M059J (cell line): ENCODE measurements at places on chromosomes 4 and X.
A peak's percentile ranks its signal among the peaks of the same experiment; 100 is the strongest.

DNA sequence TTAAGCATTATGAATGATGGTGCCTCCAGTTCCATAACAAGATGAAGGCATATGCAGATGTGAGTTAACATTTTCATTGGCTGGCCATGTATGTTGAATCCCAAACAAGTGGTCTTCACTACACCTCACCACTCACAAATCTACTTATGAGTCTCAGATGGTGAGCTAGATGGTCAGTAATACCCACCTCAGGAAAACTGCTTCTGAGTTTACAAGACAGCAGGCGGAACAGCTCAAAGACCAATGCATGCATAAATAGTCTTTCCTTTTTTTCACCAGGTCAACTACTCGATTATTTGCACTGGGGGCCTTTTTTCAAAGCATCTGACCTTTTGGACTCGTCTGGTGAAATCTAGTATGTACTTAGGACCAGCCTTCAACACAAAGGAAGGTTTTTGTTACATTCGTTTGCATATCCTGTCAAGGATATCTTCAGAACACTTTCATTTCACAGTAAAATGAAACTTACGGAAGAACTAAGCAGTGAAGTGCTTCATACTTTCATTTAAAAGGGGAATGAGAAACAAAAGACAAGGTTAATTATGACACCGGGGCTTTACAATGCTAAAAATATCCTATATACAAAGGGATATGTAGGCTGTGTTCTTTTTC is 23.1 kb upstream of the TLR7 start:
- DNase-seq: no peak

GRCh38 chr4:30720661-30721184 is 554 bp downstream of the PCDH7 start:
- DNase-seq: peak; percentile 36

DNA sequence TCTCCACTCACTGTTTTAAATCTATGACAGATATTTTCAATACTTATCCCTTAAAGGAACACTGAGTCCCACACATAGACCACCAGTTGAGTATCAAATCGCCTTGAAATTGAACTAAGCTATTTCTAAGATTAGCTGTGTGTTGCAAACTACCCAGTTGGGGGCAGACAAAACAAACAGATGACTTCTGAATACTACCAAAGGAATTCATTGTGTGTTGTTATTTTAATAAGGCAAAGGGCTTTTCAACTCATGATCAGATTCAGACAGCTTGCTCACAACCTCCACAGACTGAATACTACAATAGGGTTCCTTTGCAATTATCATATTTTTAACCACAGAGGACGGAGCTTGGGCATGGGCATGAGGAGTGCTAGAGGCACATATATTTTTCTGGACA is 283.0 kb upstream of the GPC4 start:
- DNase-seq: peak; percentile 17

DNA sequence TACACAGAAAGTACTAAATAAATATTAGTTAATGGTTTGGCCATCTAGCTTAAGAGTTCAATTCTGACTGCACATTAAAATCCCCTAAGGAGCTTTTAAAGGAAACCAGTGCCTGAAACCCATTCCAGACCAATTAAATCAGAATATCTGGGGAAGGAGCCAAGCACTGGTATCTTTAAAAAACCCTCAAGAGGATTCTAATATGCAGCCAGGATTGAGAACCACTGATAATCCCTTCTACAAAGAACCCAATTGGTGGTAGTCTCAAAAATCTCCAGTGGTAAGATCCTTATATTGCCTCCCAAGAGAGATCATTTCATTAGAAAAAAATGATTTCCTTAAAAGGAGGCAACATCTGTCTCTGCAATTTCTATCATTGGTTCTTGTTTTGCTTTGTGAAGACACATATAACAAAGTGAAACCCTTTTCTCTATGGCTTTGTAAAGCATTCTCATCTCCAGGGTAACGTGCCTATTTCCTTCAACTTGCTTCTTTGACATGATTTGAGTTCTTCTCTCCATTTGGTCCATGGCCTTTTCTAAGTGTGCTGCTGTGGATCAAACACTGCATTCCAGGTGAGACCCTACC is 3.5 kb downstream of the GPR34 start:
- peak; percentile 10 for DNase-seq

DNA sequence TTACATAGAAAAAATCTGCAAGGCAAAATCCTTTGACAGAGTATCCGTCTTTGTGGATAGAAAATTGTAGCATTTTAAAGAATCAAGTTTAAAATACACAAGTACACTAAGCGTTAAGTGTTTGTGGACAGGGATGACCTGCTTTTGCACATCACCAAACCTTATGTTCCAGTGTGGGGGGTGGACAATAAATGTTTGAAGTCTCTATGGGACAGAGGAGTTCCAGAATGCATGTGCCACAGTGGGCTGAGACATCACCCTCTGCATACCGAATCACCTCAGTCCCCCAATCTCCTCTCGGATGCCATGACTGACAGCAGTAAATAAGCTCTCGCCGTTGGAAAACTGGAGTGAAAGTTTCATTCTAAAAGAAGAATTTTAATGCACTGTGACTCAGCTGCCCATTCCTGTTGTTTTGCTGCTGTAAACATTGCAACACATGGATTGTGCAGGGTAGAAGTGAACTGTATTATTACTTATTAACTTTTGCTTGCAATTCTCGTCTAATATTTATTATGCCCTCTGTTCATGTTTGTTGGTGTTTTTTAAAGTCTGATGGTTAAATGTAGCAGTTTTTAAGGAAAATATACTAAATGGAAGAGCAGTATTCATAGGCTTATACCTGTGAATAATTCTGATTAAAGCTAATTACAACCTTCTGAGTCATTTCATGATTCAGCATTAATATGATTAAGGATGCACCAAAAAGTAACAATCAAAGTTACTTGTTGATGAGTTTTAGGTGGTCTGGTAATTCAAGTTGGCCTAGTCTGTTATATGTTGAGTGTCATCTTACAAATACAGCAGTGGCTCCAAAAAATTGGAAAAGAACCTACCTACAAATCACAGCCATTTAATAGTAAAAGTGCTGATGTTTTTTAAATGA is 24.0 kb downstream of the CDKN2AIP start:
- DNase-seq: peak; percentile 58

DNA sequence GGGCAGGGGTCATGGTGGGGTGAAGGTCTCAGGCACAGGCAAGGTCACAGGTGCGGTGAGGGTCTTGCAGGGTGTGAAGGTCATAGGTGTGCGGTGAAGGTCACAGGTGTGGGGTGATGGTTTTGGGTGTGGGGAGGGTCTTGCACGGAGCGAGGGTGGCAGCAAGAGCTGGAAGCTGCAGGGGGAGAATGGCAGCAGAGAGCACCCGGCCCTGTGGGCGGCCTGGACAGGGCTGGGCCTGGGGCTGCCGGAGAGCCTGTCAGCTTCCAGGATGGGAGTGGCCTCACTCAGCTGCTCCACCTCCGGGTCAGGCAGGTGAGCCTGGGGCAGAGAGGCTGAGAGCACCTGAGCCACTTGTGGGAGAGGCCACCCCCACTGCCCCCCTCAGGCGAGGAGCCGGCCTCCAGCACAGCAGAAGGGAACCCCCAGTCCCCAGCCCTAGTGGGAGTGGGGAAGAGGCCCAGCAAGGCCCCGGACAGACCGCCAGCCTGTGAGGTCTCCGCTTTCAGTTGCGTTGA is 1.5 kb downstream of the MSANTD1 start:
- no peak for DNase-seq

DNA sequence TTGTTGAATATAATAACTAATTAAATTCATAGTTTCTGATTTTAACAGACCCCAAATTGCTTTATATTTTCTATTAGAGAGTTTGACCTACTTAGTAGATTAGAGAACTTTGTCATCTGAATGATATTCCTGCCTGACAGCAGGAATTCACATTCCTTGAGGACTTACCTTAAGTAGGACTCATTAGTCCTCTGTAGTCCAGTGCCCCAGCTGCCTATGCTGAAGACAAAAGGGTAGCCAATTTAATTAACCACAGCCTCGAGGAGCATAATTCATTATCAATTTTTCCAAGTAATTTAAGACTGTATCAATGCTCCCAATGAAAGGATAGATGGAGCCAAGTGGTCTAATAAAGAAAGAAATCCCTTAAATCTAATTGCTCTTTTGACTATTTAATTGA is 1405.0 kb upstream of the IGFBP7 start:
- DNase-seq: no peak

GRCh38 chrX:7706032-7706431 is 136.9 kb upstream of the VCX start:
- no peak for DNase-seq
